ENCODE measurements at places on chromosomes 5 and 9.

GRCh38 chr9:32550150-32550561, 2.0 kb upstream of the SMIM27 start:
- no peak for DNase-seq

GRCh38 chr5:41968153-41968723, 43.2 kb downstream of the FBXO4 start:
- no peak for DNase-seq

- DNase-seq = no peak
Observed at GRCh38 chr9:6226696-6227095, 11.1 kb downstream of the IL33 start.

DNA sequence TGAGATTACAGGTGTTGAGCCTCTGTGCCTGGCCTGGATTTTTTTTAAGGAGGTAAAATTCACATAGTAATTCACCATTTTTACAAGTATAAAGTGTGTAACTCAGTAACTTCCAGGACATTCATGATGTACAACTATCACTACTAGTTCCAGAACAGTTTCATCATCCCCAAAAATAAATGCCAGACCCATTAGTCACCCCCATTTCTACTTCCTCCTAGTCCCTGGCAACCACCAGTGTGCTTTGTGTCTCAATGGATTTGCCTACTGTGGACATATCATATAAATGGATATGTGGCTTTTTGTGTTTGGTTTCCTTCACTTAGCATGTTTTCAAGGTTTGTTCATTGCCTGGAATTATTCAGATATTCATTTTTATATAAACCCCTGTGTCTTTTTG, 72.5 kb upstream of the PANK3 start:
- DNase-seq = no peak

GRCh38 chr5:160961761-160962160, 109.8 kb upstream of the ATP10B start:
- DNase-seq = no peak

DNA sequence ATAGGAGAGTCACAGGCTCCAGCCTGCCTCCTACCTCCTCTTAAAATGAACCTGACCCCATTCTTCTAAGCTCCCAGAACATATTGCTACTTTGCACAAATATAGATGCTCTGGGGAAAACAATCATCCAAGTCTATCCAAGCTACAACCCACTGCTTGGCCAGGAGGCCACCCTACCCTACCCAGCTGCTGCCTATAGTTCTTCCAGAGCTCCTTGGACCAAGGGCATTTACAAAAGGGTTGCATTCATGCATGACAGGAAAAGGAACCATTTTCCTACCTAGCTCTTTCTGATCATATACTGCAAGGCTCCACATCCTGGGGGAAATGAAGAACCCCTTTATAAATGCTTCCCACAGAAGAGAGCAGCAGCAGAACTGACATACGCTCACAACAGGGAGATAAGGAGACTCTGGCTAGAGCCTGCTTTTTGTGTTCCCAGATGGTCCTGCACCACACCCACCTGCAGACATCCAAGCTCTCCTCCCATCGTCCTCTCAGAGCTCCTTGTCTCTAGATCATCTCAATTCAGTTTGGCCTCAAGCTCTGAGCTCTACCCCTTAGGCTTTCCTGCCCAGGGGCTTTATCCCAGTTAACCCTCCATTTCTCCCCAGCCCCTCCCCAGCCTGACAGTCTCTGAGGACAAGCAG, 185.5 kb downstream of the SPOCK1 start:
- DNase-seq = no peak

- DNase-seq = no peak
Observed at GRCh38 chr9:10168241-10168640, 444.6 kb downstream of the PTPRD start.

DNA sequence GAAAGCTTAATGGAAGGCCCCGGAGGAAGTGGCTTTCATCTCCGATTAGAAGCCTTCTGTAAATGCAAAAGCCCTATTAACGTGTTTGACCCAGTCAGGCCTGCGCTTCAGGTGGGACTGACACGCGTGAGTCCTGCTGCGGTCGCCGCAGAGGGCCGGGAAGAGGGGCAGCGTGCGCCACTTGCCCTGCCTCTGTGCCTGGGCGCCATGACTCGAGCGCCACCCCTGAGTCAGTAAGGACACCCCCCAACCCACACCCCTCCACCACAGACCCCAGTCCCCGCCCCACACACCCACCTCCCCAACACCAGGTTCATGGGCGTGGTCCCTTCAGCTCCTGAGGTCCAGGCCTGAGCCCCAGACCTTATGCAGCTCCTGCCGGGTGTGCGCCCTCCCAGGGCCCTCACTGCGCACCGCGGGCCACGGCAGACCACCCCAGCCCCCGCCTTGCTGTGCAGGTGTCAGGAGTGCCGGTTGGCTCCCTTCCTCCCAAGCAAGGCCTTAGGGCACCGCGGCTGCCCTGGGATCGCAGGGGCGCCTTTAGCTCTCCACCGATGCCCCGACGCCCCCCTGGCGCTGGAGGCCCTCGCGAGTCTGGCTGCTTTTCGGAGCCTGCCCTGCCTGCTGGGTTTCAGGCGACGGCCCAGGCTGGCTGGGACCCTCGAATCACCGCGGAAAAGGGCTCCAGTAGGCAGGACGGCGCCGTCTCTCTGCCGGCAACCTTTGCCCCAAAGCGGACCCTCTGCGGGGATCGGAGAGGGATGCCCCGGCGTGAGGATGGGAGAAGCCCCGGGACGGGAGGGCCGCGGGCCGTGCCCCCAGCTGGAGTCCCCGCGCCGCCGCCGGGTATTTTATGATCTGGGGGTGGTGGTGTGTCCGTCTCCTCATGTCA, 625 bp upstream of the OLFM1 start:
- DNase-seq = no peak
